ENCODE measurements at places on chromosomes 13 and 19.

DNA sequence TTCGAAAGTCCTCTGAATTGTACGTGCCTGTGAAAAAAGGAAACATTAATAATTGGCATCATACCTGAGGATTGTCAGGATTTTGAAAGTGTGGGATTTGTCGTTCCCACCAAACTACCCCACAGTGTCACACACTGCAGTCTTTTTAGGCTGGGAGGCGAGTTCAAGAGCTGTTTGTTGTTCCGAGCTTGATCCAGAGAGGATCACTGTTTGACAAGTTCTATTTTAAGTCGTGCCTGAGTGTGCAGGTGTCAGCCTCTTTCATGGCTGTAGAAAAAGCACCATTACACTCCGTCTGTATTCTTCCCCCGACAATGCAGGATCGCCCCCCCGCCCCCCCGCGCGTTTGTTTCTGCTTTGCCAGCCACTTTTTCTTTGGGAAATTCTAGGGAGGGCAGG is 635 bp upstream of the NBEA start:
- no peak for DNase-seq

DNA sequence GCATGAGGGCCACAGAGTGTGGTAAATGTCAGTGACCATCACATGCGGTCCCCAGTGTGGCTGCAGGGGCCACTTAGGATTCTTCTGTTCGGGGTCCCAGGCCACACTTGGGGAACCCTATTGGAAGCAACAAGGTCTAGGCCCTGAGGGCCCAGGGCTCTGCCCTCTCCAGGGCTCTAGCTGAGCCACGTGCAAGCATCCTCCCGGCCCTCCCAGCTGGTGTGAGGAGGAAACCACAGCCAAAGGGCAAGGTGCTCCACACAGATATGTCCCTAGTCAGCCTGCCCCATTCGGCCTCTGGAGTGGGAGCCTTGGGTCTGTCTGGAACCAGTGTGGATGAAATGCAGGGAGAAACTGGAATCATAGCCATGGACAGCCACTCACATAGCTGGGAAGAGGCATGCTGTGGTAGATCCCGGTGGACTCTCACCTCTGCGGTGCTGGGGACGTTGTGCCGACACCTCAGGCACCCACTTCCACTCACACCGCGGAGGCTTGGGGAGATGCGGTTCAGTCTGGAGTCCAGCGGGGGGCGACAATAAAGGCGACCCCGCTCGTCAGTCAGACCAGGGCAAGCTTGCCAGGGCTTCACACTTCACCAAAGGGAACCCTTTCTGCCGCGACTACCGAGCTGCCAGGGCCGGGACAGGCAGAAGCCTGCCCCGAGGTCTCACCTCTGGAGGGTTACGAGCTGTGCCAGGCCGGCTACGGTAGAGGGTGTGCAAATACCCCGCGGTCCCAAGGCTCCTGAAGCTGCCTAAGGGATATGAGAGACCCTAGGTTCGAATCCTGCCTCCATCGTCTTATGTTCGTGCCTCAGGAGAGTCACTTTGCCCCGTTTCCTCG is 4.3 kb upstream of the ZNF497 start:
- no peak for DNase-seq

DNA sequence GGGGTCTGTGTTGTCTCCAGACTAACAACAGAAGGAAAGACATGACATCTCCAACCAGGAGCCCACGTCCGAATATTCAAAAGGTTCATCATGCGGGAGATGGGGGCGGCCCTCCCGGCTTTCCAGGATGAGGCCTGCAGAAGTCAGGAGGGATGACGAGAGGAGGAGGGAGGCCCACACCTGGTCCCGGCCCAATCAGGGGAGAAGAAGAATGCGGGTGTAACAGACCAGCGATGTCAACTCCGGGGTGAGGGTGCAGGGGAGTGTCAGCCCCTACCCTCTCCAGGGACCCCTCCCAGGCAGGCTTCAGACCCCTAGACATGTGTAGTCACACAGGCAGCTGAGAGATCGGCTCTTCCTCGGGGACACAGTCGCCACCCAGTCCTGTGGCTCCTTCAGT is 275.3 kb upstream of the ZNF507 start:
- no peak for DNase-seq

- DNase-seq: no peak
Measured at GRCh38 chr19:40692212-40692551, 1.7 kb upstream of the NUMBL start.

DNA sequence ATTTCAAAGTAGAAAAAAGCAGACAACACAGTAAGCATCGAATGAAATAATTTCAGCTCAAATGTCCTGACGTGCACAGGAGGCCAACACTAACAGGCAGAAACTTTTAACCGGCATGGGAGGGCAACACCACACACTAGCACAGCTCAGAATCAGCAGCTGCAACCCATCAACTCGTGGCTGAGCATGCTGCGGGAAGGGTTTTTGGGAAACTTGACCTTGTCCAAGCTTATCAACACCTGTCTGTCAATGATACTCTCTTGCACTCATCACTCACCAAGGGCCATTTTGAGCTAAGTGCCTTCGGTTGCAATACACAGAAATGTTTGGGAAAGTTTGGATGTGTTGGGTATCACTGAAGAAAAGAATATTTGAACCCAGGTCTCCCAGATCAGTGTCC is 483.7 kb downstream of the TSHZ3 start:
- no peak for DNase-seq

GRCh38 chr19:53898636-53899341 is 10.3 kb upstream of the CACNG7 start:
- DNase-seq: no peak

GRCh38 chr13:45216193-45216592 is 15.3 kb upstream of the KCTD4 start:
- no peak for DNase-seq

DNA sequence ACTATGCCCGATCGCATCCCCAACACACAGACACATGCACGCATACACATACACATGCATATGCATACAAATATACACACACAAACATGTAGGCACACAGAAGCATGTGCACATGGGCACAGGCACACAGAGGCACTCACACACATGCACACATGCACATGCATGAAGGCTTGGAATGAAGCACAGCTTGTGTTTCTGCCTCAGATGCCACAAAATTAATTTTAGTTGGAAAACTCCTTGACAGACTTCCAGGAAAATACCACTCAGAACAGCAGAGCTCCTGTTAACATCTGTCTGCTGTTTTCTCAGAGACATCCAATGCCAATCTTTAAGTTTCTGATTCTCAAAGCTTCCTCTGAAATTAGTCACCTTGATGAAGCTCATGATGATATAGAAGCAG is 532.7 kb downstream of the RFC3 start:
- DNase-seq: no peak

DNA sequence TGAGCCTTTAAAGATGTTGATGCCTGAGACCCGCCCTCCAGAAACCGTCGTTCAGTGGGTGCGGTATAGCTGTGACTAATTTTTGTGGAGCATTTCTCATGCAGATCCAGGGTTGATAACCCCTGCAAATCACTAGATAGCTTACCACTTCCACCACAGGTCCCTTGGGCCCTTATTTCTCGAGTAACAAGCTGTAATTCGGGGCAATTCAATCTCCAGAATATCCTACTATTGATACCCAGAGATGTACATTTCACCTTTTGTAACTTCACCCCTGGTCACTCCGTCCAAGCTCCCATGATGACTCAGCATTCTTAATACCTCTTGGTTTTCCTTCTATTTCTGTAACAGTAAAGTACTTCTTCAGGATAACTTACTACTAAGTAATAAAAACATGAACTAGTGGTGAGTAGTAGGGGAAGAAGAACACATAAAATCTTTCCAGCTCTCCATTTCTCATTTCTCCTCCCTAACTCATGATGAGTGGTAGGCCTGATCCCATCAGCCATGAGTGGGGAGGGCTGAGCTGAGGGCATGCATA is 71.9 kb upstream of the UBL3 start:
- DNase-seq: no peak

- peak; percentile 84 for DNase-seq
Measured at GRCh38 chr19:45075301-45076028, 813 bp downstream of the ZNF296 start.

DNA sequence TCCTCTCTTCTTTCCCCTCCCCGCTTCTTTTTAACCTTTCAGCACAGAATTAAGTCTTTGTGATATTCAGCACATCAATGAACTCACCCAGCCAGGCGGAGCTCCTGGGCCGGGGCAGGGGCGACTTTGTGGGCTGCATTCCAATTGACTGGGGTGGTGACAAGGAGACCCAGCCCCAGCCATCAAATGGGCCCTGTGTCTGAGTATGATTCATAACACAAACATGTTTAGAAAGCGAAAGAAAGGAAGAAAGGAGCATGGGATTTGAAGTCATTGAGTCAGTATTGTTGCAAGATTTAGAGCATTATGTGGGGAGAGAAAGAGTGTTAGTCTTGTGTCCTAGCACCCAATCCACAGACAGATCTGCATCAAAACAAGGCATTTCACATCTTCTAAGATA is 185.3 kb downstream of the LHFPL6 start:
- DNase-seq: peak; percentile 40

DNA sequence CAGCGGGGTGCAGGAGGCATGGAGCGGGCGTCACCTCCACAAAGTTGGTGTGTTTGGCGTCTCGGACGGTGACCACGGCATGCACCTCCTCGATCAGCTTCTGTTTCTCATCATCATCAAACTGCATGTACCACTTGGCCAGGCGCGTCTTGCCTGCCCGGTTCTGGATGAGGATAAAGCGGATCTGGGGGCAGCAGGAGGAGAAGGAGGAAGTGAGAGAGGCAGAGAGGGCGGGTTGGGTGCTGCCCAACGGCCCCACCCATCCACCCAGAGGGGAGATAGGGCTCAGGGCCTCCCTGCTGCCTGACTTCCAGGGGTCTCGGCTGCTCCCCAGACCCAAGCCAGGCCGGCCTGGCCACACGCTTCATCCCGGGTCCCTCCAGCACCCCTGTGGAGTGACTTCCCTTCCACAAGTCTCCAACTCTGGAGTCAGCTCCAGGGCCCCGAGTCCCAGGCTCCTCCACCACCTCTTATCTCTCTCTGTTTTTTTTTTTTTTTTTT is 4.6 kb downstream of the AP2S1 start:
- DNase-seq: no peak

DNA sequence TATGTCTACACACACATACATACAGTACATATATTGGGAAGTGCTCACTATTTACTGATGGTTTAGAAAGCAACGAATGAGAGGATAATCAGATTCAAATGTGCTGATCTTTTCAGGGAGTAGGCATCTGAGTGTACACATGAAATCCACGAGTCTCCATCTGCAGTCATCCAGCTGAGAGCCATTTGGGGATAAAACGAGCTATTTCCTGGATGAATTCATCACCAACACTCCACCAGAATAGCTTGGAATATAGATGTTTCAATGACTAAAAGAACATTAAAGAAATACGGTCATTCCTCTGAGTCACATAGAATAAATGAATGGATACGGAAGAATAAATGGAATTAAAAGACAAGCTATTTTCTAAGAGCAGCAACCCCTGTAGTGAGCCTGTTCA is 721.6 kb upstream of the ARGLU1 start:
- peak; percentile 8 for DNase-seq

DNA sequence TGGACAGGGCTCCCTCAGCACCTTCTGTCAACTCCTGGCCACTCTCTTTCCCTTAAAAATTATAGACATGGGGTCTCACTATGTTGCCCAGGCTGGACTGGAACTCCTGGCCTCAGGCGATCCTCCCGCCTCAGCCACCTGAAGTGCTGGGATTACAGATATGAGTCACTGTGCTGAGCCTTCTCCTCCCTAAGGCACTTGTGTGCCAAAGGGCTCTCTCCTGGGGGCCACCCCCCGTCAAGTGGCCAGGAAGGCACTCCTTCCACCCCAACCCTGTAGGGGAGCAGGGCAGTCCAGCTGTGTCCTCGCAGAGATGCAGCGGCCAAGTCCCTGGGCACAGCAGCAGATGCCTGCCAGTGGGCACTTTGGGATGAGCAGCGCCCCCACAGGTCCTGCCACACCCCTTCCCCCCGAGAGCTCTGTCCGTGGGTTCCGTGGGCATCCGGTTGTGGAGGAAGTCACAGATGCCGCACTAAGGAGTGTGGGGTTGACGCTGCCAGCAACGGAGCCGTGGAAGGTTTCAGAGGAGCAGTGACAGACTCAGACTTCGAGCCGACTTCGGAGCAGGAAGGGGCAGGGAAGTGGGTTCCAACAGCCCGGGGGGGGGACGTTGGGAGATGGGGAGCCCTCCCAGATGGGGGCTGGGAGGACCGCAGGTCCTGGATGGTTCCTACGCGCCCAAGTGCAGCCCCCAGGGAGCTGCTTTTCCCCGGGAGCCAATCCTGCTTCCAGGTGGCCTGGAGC is 3.3 kb upstream of the UQCR11 start:
- no peak for DNase-seq

GRCh38 chr19:13869281-13869680 is 7.7 kb upstream of the NANOS3 start:
- DNase-seq: no peak

DNA sequence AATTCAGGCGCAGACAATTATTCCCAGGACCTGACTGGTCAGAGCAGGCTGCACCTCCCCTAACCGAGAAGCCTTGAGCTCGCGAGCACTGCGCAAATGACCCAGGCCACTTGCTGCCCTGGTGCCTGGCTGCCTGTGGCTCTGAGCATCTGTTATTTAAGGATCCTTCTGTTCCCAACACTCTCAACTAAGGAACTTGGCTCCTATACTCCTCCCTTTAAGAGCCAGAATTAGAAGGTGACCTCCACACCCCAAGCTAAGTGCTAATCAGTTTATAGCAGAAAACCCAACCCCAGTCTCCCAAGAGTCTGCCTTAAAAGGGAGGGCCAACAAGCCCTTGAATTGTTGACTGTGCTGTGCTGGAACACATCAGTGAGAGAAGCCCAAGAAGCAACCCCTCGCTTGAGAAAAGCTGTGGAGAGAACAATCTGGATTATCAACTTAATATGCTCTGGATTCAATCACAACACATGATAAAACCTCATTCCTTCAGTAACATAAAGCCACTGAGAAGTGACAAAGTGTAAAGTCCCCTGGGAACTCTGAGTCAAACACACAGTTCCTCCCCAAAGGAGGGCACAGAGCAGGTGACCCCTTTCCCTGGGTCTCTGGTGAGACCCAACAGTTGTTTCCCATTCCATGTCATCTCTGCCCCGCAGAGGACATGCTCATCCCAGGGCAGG is 14.6 kb downstream of the AKAP8L start:
- DNase-seq: no peak

DNA sequence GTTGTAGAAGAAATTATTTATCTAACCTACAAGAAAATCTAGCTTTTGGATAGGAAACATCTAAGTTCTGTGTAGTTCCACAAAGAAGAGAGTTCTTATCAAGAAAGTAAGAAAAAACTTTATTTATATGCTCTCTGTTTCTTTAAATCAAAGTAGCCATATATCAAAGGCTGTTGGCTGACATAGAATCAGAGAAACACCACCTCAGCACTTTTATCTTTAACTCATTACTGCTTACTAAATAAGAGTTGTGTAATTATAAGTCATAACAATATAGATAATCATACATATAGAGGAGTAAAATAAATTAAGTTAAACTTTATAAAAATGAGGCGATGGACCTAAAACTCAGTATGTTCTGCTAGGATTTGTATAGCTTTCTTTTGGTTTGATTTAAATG is 570.6 kb downstream of the PCDH17 start:
- no peak for DNase-seq

DNA sequence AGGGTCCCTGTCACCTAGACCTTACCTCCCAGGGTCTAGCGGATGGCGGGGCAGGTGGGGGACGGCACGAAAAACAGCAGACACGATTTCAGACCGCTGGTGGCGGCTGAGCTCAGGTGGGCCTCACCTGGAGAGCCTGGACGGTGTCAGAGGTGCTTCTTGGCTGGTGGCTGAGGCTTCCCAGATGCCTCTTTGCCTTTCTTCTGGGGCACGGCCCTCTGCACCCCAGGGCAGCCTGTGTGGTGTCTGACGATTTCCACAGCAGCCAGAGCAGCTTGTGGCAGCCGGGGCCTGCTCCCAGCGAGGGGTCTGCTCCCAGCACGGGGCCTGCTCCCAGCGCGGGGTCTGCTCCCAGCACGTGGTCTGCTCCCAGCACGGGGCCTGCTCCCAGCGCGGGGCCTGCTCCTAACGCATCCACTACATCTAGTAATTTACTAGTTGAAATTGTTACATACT is 66.7 kb downstream of the ATP11A start:
- no peak for DNase-seq
